ENCODE measurements at places on chromosomes 7 and 10.

DNA sequence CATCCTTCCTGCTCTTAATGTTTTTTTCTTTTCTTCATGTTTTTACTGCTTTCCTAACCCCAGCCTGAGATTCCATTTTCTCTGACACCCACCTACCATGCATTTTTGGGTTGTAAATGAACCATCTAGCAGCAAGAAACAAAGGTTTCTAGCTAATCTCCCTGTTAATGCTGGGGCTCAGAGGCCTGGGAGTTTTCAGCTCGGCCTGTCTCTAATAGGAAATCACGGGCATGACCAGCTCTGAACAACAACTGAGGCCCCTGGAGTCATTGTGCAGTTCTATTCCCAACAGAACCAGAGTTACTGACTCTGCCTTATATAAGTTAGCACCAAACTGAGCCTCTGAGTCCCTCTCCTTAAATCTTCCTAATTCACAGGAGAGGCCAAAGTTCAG, 134.8 kb downstream of the CFAP58 start:
- no peak for DNase-seq

DNA sequence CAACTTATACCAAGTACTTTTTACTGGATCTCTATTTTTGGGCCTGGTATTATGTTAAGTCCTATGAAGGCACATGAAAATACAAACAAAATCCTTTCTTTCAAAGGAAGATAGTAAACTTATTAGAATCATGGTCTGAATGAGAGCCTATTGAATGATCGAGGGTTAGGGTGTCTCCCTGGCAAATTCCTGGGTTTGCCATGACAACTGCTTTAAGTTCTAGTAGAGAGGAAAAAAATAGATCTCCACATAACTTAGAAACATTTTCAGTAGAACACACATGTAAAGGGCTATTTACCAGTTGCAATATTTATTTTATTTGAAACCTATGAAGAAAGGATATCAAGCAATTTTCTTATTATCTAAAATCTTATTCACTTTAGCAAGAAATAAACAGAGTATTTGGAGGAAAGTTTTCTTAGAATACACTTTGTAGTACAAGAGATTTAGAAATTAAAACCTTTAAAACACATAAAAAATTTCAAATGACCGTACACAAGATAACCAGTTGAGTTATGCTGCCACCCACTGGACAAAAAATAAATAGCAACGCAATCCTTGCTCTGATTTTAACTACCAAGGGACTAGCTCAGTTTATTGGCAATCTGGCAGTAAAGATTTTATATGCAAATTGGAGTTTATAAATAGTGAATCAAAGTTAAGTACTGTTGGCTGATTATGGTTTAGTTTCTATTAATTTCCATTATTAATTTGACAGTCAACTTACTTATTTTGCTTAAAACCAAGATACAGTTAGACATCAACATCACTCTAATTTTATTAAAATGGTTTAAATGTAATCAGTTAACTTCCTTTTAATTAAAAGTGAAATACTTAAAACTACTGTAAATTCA, 33.9 kb downstream of the CACUL1 start:
- DNase-seq, result peak; percentile 33

GRCh38 chr7:30908681-30909080, 3.0 kb upstream of the AQP1 start:
- no peak for DNase-seq

GRCh38 chr10:44436240-44436639, 51.3 kb upstream of the CXCL12 start:
- DNase-seq, result no peak

- no peak for DNase-seq
Observed at GRCh38 chr7:102286237-102287110, at the start of gene SH2B2. Gene SH2B2 (plus strand): TSS chr7:102286868. CDS start chr7:102300551, 13,683 bp downstream.

DNA sequence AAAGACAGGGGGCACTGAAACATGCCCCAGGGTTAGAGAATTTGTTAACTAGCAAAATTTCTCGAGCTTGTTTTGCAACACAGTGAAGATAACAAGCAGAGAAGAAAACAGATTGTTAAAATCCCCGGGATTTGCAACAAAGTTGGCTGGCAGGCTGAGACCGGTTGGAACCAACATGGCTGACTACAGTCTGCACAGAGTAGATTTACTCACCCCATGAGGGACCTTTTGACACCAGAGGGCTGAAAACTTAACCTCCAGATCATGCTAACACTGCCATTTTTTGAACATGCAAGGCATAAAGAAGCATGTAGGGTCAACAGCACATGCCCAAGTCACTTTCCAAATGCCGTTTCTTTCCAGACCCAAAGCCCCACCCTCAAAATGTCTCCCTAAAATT, 95.2 kb upstream of the TMEM26 start:
- DNase-seq, result no peak

DNA sequence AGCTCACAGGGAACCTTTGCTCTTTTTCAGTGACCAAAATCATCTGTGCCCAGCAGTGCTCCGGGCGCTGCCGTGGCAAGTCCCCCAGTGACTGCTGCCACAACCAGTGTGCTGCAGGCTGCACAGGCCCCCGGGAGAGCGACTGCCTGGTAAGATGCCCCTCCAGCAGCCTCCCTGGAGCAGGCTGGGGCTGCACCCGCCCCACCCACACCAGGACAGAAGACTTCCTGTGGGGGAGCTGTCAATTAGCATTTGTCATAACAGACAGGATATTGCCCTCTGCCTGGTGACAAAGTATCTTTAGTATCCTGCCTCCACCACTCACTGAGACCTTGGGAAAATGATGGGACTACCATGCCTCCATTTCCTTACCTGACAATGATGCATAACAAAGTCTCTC, 133.7 kb downstream of the EGFR start:
- DNase-seq, result no peak

GRCh38 chr10:35605191-35605590, at the start of gene GJD4:
Gene GJD4 (plus strand): TSS chr10:35605341. CDS start chr10:35605568, 227 bp downstream.
- DNase-seq, result no peak

GRCh38 chr10:75857269-75857846, 425.9 kb downstream of the LRMDA start:
- no peak for DNase-seq

DNA sequence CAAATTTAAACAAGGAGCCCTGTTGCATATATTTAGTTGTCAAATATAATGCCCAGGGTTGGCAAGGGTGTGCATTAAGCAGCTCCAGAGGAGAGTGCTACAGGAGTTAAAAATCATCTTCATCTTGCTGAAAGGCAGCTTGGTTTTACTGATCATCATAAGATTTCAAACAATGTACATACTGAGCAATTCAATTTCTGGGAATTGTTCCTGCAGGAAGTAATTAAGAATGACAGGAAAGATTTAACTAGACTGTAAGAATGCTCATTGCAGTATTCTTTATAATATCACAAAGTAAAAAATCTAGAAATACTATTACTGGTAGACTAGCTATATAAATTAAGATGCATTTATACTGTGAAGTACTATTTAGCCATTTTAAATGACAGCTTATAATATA, 153.6 kb downstream of the DYNC1I1 start:
- DNase-seq, result no peak

DNA sequence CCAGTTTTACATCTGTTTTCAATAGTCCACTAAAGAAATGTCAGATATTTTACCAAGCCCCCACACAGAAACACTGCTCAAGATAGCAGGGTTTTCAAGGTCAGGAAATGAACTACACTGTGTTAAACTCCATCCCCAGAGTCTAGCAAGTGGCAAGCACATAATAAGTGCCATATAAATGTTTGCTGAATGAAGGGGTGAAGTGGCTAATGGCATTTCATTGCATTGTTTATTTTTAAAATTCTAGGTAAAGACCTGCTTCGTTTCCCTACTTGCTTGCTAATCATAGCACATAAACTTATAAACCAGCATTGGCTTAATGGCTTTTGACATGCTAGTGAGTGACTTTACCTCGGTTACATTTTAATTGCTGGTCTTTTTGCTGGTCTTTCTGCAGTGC, 322.6 kb downstream of the GRID1 start:
- no peak for DNase-seq

- no peak for DNase-seq
Observed at GRCh38 chr10:86438091-86438749, 71.6 kb upstream of the GRID1 start.

GRCh38 chr10:21031232-21031795, 134.2 kb upstream of the NEBL start:
- DNase-seq, result no peak

DNA sequence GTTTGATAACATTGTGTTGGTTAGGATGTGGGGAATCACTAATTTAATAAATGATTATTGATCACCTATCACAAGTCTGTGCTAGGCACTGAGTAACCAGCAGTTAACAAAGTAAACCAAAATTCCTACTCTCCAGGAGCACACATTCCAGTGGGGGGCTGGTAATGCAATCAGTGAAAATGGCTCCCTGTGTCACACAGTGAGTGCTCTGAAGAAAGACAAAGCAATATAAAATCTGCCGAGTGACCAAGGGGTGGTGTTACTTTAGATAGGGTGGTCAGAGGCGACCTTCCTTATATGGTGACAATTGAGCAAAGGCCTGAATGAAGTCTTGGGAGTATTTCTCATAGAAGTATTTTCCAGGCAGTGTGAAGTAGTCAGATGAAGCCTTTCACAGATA, 13.6 kb upstream of the SMC3 start:
- DNase-seq, result no peak

DNA sequence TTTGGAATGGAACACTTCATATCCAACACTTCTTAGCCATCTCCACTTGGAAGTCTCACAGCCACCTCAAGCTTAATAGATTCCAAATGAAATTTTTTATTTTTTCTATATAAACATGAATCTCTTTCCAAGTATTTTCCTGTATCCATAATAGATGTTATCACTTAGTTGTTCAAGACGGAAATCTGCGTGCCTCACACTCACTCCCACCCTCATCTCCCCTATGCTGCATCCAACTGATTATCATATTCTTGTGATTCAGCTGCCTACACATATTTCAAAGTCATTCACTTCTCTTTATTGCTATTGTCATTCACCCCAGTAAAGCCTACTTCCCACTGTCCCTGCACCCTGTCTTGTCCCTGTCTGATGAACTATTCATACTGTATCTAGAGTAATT, 70.2 kb upstream of the MKX start:
- DNase-seq, result no peak

DNA sequence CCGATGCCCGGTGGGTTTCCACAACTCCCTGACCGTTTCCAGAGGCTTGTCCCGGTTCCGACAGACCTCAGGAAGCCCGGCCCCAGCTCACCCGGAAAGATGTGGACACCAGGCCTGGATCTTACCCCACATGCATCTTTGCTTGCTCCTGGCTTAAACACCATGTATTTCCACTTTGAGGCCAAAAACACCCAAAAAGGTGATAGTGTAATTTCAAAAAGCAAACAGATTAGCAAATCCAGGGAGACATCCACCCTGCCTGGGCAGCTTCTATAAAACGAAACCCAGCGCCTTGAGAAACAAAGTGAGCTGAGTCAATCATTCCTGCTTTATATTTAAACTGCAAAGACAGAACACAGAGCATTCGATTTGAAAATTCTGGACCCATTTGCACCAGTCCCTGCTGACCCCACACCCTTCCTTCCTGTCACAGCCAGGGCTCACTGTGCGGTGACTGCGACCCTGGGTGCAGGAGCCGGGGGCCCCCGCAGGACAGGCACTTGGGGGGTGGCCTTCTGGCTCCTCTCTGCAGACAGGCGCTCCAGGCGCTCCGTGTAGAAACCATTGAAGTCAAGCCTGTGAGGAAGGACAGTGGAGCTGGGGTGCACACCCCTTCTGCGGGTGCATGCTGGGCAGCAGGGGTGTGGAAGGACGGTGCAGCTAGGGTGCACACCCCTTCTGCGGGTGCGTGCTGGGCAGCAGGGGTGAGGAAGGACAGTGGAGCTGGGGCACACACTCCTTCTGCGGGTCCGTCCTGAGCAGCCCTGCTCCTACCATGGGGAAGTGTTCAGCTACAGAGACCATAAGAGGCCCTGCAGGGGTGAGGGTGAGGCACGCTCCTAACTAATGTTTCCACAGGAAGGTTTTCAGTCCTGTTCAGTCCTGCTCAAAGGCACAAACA, 2.9 kb upstream of the ADAM8 start:
- DNase-seq, result no peak

- DNase-seq, result no peak
Observed at GRCh38 chr10:59870152-59870551, 36.2 kb downstream of the CCDC6 start.

GRCh38 chr7:41052736-41053135, 650.2 kb downstream of the INHBA start:
- DNase-seq, result no peak

GRCh38 chr7:16765436-16765859, 11.9 kb downstream of the TSPAN13 start:
- DNase-seq, result no peak

- DNase-seq, result no peak
Observed at GRCh38 chr10:85604884-85605283, 761.7 kb downstream of the GRID1 start.

GRCh38 chr10:17236468-17237148, 8.6 kb downstream of the VIM start:
- DNase-seq, result no peak

DNA sequence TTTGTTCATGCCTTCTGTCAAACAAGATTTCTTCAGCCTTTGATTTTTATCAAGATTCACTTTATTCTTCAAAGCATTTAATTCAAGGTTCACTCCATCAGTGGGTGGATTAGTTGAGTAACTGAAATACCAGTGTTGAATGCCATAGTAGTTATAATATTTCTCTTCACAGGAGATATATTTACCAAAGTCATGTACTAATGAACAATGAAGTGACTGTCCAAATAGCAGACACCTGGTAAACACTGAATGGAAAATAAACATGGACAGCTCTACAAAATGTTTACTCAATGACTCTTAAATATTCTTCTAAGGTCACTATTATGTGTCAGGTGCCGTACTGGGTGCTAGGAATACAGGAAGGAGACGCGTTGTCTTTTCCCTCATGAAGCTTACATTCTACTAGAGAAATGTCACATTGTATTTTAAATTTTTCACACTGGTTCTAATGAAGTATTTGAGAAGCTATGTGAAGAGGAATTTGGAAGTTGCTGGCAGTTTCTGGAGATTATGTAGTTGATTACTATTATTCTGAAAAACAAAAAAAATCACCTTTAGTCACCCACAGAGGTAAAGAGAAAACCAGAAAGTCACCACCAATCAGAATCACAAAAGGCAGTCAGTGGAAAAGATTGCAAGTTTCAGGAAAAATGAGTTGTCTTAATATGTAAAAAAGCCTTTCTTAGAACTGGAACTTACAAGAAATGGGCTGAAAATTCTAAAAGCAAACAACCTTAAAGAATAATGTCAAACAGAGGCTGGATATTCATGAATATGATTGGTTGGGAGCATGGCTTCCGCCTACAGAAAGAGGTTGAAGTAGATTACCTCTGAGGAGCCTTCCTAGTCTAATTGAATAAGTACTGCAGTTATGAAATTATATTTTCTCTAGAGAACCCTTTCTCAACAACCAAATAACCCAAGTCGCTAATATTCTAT, 84.5 kb downstream of the RTKN2 start:
- no peak for DNase-seq
